Occipital lobe (tissue), 3 donors: ENCODE measurements at places on chromosomes 2 and 18.

- DNase-seq = no peak
Measured at GRCh38 chr2:217929272-217929671, 73.5 kb downstream of the TNS1 start.

GRCh38 chr2:237553948-237554347 lies 12.4 kb upstream of the PRLH start:
- no peak for DNase-seq

DNA sequence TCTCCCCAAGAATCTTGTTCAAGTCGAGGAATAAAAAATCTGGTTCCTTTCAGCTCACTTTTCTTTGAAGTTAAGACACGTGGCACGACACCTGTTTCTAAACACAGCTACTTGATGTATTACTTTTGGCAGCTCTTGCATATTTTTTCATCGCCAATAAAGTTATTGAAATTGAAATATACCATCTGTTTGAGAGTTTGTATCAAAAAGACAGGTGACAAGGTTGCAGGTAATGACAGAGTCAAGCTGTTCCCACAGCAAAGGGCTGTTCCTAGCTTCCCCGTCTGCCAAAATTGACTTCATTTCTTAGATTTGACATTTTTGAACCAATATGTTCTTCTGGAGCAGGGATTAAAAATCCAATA lies 5.5 kb upstream of the GPR45 start:
- DNase-seq = no peak

DNA sequence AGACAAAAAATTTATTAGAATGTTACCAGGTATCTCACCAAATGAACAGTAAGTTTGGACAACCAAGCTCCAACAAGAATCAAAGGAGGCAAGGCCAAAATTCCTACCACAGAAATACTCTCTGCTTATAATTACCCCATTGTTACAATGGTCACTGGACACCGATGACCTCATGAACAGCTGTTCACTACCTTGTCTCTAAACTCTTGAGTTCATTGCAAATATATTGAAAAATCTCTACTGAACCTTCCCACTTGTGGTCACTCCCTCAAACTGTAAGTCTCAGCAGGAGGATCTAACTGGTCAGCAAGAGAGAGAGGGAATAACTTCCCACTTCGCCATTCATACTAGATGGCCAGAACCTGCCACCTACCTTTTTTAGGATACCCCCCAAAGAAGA lies 50.0 kb downstream of the ERBB4 start:
- no peak for DNase-seq

DNA sequence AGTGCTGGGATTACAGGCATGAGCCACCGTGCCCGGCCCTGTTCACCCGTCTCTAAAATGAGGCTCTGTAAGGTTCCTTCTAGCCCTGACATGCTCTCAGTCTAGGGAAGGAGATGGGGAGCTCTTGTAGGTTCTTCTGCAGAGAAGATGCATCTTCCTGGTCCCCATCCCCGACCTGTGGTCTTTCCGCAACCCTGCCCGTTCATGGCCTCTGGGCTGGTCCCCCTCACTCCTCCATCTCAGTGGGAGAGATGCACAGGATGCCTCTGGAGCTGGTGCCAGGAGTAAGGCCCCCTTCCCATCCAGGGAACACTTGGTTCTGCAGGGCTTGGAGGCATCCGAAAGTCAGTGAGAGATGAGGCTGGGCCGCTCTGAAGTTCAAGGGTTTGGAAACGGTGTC lies 212.7 kb downstream of the KLHL29 start:
- DNase-seq = no peak

DNA sequence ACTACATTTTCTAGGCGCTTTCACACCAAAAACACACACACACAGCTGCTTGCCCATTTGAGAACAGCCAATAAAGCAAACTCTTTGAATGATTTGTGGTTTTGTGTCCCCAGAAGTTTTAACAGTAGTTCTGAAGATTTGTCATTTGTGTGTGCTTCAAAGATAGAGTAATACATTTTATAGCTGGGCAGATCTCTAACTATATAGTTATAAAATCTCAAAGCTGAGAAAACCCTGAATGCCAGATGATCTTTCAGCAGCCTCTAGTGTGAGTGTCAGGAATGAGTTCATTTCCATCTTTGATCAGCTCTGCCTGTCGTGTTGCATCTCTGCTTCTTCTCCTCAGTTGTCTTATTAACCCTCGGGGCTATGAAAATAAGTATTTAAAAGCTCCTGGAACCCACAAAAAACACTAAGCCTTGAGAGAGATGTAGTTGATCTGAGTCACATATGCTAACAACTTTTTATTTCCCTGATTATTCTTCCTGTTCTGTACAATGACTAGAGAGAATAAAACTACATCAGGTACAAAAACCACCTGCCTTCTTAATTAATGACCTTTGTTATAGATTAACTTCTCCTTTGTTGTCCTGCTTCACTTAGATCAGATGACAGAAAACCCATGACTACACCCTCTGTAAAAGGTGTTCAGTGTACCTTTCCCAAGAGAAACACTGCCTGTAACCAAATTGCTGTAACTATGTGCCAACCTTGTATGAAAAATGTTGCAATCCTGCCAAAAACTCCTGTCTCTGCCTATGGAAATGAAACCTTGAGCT lies 30.0 kb upstream of the SLC3A1 start:
- DNase-seq = no peak

DNA sequence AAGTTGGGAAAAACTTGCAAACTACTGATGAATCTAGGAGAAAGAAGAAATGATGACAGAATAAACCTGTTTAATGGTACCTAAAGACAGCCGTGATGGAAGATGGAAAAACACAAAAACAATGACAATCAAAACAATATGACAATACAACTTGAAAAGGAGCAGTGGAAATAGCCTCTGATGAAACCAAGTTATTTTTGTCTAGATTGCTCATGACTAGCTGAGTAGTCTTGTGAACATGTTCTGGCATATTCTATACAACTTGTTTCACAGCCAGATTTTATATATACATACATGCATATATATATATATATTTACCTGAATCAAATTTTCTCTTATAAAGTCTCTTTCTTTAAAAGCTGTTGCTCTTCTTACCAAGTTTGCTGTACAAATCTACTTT lies 439.1 kb downstream of the TGIF1 start:
- DNase-seq = no peak

GRCh38 chr18:6604573-6604941 lies 125.0 kb upstream of the ARHGAP28 start:
- DNase-seq = no peak
